ENCODE measurements at places on chromosomes 13 and 19. TPM values are rescaled to one million over a fixed set of nuclear protein-coding genes. Genes with fewer than 3 reads are reported as not detected.

The SIGLEC5 gene
- 1.3 TPM for total RNA-seq

DNA sequence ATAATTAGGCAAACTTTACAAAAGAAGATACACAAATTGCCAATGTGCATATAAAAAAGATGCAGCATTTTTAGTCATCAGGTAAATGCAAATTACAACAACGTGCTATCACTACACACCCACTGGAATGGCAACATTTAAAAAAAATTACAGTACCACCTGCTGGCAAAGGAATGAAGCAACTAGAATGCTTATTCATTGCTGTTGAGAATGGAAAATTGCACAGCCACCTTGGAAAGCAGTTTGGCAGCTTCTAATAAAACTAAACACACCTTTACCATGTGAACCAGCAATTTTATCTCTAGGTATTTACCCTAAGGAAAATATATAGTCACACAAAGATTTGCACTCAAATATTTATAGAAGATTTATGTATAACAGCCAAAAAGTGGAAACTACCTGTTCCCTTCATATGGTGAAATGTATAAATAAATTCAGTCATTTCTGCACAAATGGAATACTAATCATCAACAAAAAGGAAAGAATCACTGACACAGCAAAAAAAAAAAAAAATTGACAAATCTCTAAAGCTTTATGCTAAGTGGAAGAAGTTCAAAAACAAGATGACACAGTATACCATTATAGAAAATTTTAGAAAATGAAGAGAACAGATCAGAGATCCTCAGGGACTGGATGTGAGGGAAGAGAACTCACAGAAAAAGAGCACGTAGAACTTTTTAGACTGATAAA, 30.3 kb downstream of the OXGR1 start:
- no peak for DNase-seq

DNA sequence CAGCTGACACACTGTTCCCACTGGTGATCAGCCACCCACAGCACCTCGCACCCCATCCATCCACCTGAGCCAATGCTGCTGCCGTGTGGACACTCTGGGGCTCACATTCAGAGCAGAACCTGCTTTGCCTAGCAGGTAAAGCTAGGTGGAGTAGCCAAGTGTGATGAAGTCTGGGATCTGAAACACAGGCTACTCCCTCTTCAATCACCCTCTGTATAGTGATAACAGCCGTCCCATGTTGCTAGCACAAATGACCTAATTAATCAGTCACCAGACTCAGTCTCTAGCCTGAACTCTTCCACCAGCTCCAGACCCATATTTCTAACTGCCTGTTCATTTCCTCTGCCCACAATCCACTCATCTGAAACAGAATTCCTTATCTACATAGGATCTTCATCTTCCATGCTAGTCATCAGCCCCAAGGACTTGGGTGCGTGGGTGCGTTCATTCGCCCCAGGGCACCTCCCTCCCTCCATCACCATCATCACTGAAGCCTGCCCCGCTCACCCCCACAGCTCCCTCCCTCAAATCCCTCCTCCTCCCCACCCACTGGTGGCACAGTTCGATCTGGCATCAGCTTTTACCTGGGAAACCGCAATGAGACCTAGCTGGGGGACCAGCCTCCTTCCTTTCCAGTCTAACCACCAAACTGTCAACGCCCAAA, 19.8 kb downstream of the STK24 start:
- no peak for DNase-seq

- no peak for DNase-seq
These were observed 366.2 kb downstream of the DNAJC15 start for GRCh38 chr13:43389573-43389972.

- no peak for DNase-seq
These were observed 473.5 kb downstream of the GPC6 start for GRCh38 chr13:93700115-93700514.

GRCh38 chr13:88627071-88627470, 955.9 kb downstream of the SLITRK5 start:
- DNase-seq: no peak

GRCh38 chr19:1399079-1399478, 2.3 kb downstream of the GAMT start:
- DNase-seq: no peak

GRCh38 chr13:110126391-110126961, 180.5 kb downstream of the COL4A1 start:
- peak; percentile 79 for DNase-seq
